ENCODE measurements at places on chromosomes 4 and X. TPM values are rescaled to one million over a fixed set of nuclear protein-coding genes. Genes with fewer than 3 reads are reported as not detected.

- DNase-seq: peak; percentile 33
Measured at GRCh38 chrX:141341341-141341740, 99.0 kb upstream of the SPANXC start.

- no peak for DNase-seq
Measured at GRCh38 chr4:58602731-58603359, 1492.7 kb upstream of the IGFBP7 start.

DNA sequence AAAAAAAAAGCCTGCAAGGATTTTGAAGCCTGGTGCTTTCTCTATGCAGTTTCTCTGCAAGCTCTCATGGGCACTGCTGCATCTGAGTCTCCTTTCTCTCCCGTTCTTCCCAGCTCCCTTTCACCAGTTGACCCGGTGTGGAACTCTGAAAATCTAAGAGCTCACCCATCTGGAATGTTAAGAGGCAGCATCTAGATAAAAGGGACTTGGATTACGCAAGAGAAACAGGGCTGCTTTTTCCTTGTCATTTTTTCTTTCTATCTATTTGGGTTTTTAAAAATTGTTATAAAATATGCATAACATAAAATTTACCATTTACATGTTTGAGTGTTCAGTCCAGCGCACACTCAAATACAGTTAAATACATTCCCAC is 95.2 kb upstream of the RPS6KA3 start:
- DNase-seq: no peak

Gene ZRSR2
- 7.1 TPM for total RNA-seq

DNA sequence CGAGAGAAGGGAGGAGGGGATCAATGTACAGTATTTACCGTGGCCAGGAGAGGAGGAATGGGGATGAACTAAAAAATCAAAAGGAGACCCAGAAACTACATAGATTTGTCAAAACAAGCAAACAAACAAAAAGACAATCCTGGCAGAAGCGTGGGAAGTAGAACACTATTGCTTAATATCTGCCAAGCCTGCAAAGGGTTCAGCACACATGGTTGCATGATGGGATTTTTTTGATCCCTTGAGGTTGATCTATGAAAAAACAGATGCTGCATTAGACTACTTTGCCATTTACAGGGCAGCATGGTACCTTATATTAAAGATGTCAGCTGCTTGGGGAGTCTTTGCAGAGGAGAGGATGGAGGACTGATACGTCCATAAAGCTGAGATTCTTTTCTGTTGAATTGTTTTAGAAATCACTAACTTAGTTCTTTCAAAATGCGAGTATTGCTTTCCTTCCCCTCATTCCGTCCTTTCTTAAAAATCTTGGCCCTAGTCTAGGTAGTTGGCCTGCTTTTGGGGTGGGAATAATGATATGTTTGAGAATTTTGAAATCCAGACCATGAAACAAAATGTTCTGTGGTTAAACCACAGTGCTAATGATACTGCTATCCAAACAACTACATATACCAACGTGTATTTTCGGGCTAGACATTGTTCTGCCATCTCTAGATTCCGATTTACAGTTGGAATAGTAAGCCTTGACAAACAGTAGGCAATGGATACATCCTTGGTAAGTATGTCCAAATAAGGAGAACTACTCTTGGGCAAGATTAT is 39.6 kb upstream of the TMEM150C start:
- DNase-seq: no peak

DNA sequence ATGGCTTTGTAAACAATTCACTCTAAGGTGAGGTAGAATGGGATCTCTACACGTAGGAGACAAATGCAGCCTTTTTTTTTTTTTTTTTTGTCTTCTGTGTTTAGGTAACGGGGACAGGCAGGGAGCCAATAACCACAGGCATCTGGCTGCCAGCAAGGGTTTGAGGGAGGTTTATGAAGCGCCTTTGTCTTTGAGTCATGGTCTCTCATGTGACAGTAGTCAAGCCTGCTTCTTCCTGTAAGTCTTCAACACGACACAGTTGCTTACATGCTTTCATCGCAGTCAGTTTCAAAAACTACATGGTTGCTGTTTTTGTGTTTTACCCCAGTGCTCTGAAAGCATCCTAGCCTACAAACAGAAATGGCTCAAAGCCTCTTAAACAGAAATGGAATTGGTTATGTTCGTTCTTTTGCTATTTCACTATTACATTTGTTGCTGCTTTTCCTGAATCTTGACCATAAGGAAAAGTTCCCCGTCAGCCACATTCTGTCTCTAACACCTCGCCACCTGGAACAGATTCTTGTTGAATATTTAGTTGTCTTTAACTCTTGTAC is 127.8 kb upstream of the METTL14 start:
- no peak for DNase-seq

Gene DCAF4L1
- total RNA-seq: 0.15 TPM

GRCh38 chrX:75158054-75158453 is 2.0 kb upstream of the ABCB7 start:
- DNase-seq: no peak

DNA sequence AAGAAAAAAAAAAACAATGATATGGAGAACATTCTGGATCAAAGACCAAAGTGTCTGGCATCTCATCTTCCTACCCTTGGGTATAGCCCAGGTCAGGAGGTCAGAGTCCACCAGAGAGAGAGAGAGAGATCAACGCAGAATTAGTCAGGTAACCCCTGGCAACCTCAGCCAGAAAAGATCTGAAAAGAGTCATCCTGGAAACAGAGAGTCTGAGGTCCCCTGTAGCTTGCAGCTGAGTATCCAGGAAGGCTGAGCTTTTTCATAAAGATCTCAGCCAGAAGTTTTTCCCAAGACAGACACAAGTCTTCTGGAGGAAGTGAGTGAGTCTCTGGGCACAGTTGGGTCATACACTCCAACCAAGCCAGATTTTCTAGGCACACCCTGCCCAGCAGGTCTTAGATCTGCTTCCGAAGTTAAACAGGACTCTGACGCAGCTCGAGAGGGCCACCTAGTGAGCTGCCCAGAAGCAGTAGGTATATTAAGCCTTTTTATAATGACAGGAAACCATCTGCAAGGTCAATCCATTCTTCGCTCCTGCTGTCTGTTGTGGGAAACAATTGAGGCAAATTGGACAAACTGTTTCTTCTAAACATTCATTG is 35.7 kb downstream of the ACE2 start:
- DNase-seq: peak; percentile 76
